ENCODE measurements at places on chromosomes 1 and 21.

- no peak for DNase-seq
These were observed 88.6 kb downstream of the NUF2 start for GRCh38 chr1:163410073-163410999.

GRCh38 chr1:214550857-214551435, 456 bp downstream of the PTPN14 start:
- DNase-seq: no peak

DNA sequence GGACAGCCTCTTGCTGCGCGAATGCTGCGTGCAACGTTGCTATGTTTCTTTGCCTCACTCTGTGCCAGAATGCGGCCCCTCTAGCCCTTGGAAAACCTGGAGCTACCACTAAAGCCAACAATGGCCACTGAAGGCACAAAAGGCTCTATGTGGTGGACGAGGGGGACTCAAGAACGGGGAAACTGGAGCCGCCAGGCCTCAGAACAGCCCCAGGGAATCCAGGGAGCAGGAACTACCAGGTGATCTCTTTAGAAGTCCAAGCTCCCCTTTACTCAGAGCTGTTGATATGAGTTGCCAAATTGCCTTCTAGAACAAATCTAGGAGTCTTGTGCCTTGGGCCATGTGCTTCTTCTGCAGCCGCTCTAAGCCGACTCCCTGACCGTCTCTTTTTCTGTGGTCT, 113.8 kb upstream of the ERRFI1 start:
- no peak for DNase-seq

DNA sequence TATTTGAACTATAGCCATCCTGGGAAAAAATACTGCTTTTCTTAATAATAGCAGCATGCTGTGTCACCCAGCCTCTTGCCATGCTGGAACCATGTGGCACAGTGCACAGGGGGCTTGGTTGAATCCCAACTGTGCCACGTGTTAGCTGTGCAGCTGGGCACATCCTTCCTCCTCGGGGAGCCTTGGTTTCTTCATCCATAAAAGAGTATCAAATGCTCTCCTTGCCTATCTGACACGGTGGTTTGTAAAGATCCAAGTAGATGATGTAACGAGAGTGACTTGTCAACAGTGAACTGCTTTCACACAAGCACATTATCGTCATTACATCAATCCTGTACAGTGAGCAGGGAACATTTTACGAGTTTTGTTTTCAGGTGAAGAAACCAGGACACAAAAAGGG, 24.4 kb downstream of the VASH2 start:
- no peak for DNase-seq

DNA sequence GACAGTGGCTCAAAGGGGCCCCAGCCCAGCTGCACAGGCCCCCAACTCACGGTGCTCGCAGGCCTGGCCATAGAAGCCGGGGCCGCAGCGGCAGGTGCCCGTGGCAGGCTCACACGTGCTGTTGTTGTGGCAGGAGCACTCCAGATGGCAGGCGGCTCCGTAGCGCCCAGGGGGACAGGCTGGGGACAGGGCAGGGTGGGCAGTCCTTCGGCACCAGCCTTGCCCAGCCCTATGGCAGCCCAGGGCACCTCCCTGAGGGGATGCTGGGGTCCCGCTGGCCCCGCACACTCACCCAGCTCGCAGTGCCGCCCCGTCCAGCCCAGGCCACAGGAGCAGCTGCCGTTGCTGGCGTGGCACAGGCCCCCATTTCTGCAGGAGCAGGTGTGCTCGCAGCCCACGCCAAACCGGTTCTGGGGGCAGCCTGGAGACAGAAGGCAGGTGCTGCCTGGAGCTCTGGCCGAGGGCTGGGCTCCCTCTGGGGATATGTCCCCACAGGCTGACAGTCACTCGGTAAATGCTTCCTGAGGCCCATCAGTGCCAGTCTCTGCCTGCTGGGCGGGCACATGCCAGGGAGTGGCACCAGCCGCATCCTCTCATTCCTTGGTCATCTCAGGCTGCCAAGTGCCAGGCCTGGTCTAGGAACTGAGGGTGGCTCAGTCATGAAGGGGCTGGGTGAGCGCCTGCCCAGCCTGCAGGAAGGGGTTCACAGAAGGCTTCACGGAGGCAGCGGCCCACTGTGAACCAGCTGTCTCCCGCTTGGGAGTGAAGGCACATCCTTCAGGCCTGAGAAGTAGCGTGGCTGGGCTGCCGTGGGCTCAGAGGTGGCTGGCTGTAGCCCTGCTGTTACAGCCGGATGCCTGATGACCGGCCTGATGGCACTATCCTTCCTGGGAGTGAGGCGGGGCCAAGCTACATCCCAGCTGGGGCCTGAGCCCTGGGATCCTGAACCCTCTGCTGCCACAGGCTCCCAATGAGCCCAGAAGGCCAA, 40.1 kb downstream of the ARHGEF16 start:
- DNase-seq: no peak

GRCh38 chr1:20139776-20140612, 871 bp downstream of the PLA2G2F start:
- no peak for DNase-seq

GRCh38 chr1:71916894-71917293, 365.4 kb downstream of the NEGR1 start:
- no peak for DNase-seq

- no peak for DNase-seq
These were observed 249.7 kb downstream of the KIF26B start for GRCh38 chr1:245404527-245404926.

GRCh38 chr1:8443558-8444194, 125.8 kb downstream of the SLC45A1 start:
- no peak for DNase-seq

DNA sequence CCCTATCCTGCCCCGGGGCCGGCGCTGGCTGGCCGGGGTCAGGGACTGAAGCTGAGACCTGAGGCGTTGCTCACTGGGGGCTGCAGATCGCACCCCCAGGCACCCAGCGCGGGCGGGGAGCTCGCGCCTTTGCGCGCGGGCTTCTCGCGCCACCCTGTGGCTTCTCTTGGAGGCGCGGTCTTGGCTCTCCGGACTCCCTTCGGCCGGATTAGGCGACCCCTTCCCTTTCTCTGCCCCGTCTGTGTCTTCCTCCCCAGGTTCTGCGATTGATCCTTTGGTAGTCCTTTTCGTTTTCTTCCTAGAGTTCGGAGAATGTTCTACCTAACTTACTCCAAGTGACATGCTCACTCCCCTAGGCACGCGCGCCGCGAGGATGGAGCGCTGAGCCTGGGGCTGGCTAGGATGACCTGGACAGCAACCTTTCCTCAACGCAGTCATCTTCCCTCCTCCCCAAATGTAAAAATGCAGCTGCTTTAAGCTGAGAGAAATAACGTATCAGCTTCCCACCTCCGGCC, 495 bp upstream of the NTRK1 start:
- DNase-seq: peak; percentile 38

- DNase-seq: no peak
These were observed 143.3 kb downstream of the PLXNA2 start for GRCh38 chr1:208100906-208101305.

- no peak for DNase-seq
These were observed 26.9 kb downstream of the PLEKHO1 start for GRCh38 chr1:150176593-150176992.

DNA sequence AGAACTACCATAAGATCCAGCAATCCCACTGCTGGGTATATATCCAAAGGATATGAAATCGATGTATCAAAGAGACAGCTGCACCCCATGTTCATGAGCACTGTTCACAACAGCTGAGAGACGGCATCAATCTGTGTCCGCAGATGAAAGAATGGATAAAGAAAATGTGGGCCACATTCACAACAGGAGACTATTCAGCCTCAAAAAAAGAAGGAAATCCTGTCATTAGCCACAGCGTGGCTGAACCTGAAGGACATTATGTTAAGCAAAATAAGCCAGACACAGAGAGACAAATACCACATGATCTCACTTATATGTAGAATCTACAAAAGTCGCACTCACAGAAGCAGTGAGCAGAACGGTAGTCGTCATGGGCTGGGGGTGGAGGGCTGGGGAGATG, 99.2 kb upstream of the IFFO2 start:
- no peak for DNase-seq

DNA sequence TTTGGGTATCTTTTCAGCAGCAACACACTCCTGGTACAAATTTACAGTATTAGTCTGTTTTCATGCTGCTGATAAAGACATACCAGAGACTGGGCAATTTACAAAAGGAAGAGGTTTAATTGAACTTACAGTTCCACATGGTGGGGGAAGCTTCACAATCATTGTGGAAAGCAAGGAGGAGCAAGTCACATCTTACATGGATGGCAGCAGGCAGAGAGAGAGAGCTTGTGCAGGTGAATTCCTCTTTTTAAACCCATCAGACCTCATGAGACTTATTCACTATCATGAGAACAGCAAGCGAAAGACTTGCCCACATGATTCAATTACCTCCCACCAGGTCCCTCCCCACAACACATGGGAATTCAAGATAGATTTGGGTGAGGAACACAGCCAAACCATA, 124.5 kb downstream of the TPR start:
- no peak for DNase-seq

- DNase-seq: no peak
These were observed 68.8 kb upstream of the WDR26 start for GRCh38 chr1:224503161-224504118.

GRCh38 chr1:234597894-234598293, 12.1 kb downstream of the IRF2BP2 start:
- DNase-seq: no peak

DNA sequence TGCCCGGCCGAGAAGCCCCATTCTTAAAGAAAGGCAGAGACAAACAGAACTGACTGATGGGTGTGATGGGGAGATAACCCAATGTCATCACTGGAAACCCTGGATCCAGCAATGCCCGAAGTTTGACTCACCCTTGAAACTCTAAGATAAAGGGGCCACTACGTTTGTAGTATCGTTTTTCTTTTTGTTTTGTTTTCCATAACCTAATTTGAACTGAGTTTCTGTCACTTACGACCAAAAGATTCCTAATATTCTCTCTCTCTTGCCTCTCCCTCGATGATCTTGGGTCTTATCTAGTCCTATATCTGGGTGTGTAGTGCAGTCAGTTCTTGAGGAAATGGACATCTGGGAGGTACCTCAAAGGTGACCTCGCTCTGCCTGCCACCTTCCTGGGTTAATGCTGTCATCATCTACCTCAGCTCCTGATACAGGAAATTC, 57.8 kb upstream of the ID3 start:
- no peak for DNase-seq

DNA sequence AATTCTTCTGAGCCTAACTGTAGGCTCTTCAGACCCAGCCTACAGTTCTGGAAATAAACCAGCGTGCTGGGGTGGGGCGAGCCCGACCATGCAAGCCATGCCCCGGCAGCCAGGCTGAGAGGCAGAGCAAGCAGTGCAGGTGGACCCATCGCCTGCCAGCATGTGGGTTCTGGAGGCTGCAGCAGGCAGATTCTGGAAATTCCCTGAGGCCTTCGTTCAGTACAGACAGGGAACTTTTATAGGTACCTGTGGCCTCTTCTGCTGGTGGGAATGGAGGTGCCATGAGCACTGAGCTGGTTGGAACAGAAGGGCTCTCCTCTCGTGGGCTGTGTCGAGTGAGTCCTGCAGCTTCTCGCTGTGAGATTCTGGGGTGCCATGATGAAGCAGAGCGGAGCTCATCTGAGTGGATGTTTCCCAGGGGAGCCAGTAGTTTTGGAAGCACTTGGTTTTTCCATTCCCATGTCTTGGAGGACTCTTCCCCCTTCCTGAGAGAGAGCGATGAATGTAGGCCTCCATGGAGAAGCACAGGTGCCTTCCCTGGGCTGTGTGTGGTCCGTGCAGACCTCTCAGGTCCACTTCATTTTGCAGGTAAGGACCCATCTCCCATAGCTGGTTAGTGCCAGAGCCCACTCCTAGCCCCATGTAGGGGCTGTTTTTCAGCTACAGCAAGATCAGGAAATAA, 94.1 kb downstream of the PCBP3 start:
- DNase-seq: no peak

- no peak for DNase-seq
These were observed 36.0 kb upstream of the SCMH1 start for GRCh38 chr1:41278076-41278475.

DNA sequence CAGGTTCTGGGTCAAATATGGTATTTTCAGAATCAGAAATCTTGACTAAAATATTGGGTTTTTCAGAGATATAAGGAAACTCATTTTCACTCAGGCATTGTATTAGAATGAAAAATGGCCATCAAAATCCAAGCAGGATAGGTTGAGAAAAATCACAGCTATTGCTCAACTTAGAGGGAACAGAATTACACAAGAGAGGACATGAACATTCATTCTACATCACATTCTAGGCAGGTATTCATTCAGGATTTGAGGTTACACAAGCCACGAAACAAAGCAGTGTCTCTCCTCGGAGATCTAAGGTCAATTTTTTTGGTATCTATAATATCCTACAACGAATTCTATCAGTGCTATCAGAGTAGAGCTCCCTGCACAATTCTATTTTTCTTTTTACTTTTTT, 163.6 kb upstream of the HP1BP3 start:
- no peak for DNase-seq

- no peak for DNase-seq
These were observed 75.4 kb upstream of the VTCN1 start for GRCh38 chr1:117286145-117286544.

GRCh38 chr1:9825093-9826074, 1.6 kb upstream of the CLSTN1 start:
- peak; percentile 41 for DNase-seq

DNA sequence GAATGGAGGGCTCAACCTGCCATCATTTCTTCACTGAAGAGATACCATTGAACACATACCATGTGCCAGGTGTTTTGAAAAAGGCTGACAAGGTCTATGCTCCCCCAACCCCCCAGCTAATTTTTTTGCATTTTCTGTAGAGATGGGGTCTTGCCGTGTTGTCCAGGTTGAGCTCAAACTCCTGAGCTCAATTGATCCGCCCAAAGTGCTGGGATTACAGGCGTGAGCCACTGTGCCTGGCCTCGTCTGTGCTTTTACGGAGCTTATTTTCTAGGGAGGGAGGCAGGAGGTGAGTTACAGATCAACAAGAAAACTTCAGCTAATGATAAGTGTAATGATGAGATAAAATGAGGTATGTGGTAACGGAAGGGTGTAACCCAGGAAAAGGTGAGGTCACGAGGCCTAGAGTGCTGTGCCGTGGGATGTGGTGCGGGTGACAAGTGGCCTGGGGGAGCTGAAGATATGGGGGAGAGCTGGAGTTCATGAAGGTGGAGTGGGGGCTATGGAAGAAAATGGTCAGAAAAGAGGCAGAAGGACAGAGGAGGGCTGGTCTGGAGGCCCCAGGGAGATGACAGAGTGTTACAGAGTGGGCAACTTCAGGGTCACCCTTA, 28.2 kb downstream of the FAAH start:
- DNase-seq: peak; percentile 54

GRCh38 chr1:23597635-23598388, 38.5 kb upstream of the ID3 start:
- no peak for DNase-seq

DNA sequence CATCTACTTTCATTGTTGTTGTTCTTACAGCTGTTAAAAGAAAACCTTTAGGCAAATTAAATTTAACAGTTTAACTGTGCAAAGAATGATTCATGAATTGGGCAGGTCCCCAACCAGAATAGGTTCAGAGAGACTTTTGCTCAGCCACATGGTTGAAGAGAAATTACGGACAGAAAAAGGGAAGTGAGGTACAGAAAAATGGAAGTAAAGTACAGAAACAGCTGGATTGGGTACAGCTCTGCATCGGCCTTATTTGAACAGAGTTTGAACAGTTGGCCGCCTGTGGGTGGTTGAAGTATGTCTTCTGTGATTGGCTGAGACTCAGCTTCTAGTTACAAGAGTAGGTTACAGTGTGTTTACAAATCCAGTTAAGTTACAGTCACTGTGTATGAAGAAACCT, 210.1 kb downstream of the FGGY start:
- DNase-seq: no peak

All from central memory CD4-positive, alpha-beta T cell (primary cell).